ENCODE measurements at places on chromosomes 16 and 17.

- DNase-seq, result no peak
These were observed 70.3 kb downstream of the IRX3 start for GRCh38 chr16:54216268-54216667.

- DNase-seq, result no peak
These were observed 28.2 kb upstream of the BRD7 start for GRCh38 chr16:50396761-50397535.

DNA sequence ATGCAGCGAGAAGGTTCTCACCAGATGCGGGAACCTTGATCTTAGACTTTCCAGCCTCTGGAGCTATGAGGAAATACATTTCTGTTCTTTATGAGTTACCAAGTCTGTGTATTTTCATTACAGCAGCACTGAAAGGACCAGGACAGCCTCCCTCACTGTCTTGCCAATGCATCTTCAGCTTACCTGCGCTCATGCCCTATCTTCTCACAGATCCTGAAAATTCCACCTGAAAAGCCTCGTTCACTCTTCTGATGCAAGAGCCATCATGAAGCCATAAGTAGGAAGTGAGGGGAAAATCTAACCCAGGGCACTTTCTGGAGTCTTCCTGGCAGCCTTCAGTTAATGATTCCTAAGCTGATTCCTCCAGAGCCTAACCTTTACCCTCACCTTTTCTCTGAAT lies 194.0 kb downstream of the SALL1 start:
- no peak for DNase-seq

DNA sequence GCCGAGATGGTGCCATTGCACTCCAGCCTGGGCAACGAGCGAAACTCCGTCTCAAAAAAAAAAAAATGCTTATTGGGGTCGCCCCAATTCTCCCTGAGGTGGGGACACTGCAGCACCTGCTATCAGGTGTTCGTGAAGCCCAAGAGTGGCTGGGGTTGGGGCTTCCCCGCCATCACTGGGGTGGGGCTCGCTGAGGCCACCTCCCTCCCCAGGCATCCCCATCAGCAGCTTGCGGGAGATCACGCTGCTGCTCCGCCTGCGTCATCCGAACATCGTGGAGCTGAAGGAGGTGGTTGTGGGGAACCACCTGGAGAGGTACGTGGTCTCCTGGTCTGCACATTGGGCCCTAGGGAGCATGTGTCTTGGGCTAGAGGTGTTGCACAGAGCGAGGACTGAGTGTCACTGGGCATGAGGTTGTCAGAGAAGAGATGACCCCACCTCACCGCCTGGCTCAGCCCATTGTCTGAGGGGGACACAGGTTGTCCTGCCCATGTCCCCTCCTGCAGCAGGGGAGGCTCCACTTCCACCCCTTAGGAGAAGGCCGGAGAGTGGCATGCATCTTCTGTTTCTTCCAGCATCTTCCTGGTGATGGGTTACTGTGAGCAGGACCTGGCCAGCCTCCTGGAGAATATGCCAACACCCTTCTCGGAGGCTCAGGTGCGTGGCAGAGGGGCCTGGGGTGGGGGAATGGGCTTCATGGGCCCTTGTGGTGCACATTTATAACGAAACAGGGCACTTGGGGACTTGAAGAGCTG lies 4.9 kb downstream of the CDK10 start:
- DNase-seq, result no peak

DNA sequence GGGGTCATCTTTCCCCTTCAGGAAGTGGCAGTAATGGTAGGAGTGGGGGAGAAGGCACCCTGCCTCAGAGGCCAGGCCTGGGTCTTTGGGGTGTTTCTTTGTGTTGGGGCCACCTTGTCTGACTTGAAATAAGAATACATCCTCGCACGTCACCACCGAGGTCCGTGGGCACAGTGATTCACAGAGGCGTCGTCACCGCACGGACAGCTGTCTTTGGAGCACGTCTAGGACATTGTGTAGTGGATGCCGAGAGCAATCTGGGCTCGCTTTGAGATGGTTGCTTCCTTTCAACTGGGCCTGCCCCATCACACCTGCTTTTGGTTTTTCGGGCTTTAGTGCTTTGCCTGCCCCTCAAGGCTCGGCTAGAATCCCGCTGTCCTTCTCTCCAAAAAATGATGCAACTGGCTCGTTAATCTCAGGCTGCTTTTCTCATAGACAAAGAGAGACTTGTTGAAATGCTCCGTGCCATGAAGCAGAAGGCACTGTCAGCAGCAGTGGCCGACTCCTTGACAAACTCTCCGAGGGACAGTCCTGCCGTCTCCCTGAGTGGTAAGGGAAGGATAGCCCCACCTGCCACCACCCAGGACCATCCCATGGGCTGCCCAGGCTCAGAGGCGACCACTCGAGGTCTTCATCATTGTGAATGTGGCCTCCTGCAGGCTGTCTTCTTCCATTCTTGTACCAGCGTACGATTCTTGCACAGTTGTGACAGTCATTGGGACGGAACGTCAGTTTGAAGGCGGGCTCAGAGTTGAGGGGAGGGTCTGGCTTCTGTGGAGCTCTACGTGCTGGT lies 24.0 kb downstream of the GINS2 start:
- no peak for DNase-seq

GRCh38 chr16:6528217-6528616 lies 804.4 kb upstream of the RBFOX1 start:
- DNase-seq, result no peak

DNA sequence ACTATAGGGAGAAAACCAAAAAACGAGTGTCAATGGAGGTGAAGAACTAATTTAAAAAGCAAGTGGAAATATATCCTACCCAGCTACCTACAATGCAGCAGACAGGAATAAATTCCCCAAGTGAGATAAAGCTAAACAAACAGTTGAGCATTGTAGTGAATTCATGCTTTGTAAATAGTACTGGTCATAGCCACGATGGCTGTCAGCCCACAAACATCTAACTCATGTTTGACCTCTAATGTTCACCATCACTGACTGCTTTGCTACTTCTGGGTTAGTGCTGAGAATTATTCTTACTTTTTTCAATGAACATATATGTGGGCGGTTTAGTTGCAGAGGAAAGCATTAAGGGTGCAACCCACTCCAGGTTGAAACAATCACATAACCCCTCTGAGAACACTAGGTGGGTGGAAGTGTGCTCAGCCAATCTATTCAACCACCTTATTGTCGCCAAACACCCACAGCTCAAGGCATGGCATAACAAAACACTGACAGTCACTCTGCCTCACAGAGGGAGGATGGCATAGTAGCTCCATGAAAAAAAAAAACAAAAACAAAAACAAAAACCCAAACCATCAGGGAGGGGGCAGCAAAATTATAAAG lies 264.1 kb downstream of the ZFHX3 start:
- no peak for DNase-seq

GRCh38 chr17:21239680-21240368 lies 13.4 kb downstream of the NATD1 start:
- peak; percentile 14 for DNase-seq

GRCh38 chr17:18017958-18018357 lies 21.0 kb downstream of the ATPAF2 start:
- no peak for DNase-seq

DNA sequence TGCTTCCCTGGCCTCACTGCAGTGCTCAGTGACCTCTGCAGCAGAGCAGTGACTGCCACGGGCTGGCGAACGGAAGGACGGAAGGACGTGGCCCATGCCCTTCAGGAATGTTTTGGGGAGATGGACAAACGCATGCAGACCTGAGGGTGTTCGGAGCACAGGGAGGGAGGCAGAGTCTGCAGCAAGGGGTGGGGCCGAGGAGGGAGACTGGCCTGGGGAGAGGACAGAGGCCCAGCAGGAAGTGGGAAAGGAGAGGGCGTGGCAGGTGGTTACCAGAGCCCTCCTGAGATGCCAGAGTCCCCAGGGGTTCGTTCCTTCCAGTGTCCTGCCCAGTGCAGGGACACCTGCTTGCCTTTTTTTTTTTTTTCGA lies 21.9 kb downstream of the ADORA2B start:
- no peak for DNase-seq

DNA sequence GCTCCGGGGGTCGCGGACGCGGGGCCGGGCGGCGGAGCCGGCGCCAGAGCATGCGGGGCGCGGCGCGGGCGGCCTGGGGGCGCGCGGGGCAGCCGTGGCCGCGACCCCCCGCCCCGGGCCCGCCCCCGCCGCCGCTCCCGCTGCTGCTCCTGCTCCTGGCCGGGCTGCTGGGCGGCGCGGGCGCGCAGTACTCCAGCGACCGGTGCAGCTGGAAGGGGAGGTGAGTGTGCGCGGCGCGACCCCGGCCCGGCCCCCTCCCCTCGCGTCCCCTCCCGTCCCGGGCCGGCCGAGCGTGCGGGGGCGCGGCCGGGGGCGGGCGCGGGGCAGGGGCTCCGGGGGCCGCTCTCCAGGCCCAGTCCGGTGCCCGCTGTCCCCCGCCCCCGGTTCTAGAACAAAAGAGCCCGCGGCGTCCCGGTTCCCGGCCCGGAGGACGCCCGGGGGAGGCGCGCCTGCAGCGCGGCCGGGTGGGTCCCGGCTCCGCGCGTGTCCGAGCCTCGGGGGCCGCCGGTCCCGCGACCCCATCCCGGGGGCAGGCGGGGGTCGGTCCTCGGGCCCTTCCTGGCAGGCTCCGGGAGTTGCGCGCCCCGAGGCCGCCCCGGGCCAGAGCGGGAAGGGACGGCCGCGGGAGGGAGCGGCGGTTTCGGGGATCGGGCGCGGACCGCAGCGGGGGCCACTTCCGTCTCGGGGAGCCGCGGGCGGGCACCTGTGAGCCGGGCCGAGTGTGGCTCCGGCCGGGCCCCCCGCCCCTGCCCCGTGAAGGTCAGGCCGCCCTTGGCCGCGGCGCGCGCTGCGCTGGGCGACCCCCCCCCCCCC lies 563 bp downstream of the METRNL start:
- no peak for DNase-seq

DNA sequence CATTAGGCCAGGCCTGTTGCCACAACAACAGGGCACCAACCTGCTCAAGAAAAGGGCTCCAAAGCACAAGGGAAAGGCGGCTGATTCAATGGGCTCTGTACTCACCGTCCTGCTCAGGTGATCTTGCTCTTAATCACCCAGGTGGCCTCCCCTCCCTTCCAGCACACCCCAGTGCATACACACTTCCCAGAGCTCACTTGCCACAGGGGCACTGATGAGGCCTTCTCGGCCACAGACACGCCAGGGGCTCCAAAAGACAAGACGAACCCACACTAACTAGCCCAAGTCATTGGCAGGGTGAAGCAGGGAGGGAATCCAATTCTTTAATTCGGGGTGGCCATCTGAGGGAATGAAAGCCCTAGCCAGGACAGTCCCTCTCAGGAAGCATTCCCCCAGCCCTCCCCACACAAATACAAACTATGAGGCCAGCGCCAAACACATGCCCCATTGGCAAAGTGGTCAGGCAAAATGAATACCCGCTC lies 1.4 kb downstream of the MYO18A start:
- DNase-seq, result no peak

DNA sequence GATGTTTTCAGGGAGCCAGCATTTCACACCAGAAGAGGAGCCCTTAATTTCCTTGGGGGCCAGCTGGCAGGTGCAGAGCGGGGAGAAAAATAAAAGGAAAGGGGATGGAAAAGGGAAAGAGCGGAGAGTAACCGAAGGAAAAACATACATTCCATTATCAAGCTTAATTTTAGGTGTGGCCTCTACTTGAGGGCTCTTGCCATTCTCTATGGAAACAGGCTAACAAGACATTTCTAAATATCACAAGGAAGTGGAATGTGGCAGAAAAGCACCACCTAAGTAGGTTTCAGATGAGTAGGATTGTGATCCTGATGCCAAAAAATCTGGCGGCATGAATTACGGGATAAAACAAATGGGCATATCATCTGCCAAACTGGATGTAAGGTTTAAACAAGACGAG lies 970 bp upstream of the DYNC1LI2 start:
- DNase-seq, result no peak

DNA sequence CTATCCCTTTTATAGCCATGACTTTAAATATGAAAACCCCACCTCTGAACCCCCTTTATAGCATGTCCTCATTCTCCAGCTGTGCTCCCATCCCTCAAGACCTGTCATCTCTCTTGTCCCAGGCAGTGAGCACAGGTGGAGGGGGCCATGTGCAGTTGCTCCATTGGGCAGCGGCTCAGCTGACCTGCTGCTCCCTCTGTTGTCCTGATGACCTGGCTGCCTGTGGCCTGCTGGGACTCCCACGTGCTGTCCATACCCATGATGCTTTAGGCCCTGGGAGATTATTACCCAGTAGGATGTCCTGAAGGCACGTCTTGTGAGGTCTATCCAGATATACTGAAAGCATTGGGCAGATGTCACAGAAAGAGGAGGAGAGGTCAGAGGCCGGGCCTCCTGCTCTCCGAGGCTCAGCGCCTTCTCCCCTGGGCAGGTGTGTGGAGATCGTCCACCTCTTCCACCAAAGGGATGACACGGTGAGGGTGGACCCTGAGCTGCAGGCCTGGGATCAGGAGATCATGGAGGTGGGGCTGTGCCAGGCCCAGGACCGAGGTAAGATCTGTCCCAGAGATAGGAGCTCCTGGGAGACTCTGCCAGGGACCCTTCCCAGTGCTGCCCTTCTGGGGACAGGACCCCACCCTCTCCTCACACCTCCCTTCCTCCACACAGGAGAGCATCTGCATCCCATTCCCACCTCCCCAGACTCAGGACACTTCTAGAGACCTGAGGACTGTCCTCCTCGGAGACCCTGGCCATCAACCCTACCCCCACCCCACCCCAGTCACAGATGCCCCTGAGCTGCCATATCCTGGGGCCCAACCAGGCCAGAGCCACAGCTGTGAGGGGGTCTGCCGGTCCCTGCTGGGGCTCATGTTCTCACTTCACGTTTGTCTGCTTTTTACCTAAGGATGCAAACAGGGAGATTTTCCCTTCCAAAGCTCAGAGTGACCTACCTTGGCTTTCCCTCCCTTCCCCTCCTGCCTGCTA lies 58.0 kb downstream of the GOSR1 start:
- no peak for DNase-seq

GRCh38 chr17:45318561-45319230 lies 1.9 kb upstream of the MAP3K14 start:
- DNase-seq, result no peak

- no peak for DNase-seq
These were observed 24.7 kb upstream of the CES5A start for GRCh38 chr16:55899857-55900256.

GRCh38 chr17:5508810-5509209 lies 22.4 kb downstream of the MIS12 start:
- DNase-seq, result no peak

DNA sequence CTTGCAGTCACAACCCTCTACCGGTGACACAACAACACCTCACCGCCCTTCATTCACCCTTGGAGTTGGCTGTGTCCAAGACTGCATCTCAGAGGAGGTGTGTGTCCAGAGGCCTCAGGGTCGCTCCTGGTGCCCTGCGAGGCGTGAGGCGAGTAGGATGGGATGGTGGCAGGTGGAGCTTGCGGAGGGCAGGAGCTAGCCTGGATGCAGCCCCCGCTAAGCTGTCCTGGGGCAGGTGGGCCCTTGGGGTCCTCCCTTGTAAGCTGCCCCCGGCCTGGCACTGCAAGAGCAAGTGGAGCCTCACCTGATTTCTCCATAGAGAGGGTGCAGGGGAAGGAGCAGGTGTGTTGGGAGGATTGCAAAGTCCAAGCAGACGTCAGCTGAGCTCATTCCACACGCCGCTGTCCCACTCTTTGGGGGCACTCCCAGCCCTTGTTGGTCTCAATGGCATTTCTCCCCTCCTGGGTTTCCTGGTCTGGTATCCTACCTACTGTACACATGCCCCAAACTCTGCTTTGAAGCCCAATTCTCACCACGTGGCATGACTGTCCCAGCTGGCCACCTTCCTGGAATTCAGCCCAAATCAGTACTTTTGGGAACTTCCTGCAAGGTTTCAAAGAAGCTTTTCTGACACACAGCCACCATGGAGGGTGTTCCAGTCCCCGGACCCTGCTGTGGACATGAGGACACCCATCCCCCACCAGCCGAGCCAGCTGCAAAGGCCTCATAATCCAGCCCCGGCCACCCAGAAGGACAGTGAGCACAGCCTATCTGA lies 18.1 kb upstream of the ICAM2 start:
- no peak for DNase-seq

GRCh38 chr16:10521681-10522274 lies 58.6 kb downstream of the EMP2 start:
- DNase-seq, result peak; percentile 52
